ENCODE measurements at places on chromosomes 5 and 9. TPM values are rescaled to one million over a fixed set of nuclear protein-coding genes. Genes with fewer than 3 reads are reported as not detected.

- DNase-seq: no peak
Observed at GRCh38 chr9:7095058-7095457, 337.3 kb downstream of the KDM4C start.

DNA sequence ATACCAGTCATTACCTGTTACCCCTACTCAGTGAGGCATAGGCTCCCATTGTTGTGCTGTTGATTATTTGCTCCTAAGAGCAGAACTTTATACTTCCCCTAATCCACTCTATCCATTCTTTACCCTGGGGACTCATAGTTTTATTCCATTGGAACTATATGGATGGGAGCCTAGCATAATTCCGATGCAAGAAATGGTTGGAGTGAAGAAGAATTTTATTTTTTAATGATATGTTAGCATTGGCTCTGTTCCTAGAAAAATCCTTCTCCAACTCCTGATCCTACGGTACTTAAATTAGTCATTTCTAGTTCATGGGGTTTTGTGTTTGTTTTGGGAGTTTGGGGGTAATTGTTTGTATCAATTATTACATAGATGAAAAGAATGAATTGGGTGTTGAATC is 191.5 kb downstream of the GOLPH3 start:
- no peak for DNase-seq

GRCh38 chr5:158309088-158309807 is 450.3 kb upstream of the CLINT1 start:
- no peak for DNase-seq

- DNase-seq: no peak
Observed at GRCh38 chr9:79667120-79667519, 95.4 kb downstream of the TLE4 start.

- peak; percentile 72 for DNase-seq
Observed at GRCh38 chr5:138953387-138954256, 78.5 kb upstream of the LRRTM2 start.

- no peak for DNase-seq
Observed at GRCh38 chr9:113658545-113658895, 195.0 kb downstream of the RGS3 start.

DNA sequence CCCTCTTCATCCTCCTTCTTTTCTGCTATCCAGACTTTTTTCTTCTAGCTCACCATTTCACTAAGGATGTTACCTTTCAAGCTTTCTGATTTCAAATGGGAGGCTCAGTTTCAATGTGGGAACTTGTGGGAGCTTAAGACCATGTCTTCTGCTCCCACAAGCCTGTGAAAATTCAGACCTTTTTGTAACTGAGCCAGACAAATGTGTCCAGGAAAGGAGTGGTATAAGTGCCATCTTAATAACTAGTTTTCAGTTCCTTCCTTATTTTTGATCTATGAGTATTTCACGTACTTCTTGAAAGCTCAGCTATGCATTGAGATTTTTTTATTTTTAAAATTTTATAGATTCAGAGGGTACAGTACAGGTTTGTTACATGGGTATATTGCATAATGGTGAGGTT is 4.6 kb upstream of the ERCC6L2 start:
- DNase-seq: no peak

- DNase-seq: no peak
Observed at GRCh38 chr5:135008556-135008955, 25.5 kb downstream of the PITX1 start.

GRCh38 chr5:14718778-14719177 is 54.3 kb downstream of the OTULIN start:
- DNase-seq: no peak

- DNase-seq: peak; percentile 62
Observed at GRCh38 chr5:140556438-140556837, 835 bp downstream of the SRA1 start.

DNA sequence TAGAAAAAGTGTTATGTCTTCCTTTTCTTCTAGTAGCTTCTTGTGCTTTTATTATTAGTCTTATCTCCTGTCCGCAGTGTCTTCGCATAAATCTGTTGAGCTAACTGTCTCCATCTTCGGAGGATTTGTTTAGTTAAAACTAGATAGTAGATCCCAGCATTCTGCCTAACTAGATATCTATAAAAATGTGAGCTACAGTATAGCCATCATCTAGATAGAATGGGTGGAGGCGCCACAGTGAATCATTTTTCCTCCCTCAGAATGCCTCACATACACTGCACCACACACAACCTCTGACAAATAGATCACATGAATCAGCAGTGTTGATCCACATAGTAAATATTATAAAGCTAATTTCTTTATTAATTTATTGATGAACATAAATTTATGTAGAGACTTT is 220.3 kb upstream of the GAS1 start:
- no peak for DNase-seq

GRCh38 chr5:138439477-138440158 is 761 bp downstream of the REEP2 start:
- no peak for DNase-seq

DNA sequence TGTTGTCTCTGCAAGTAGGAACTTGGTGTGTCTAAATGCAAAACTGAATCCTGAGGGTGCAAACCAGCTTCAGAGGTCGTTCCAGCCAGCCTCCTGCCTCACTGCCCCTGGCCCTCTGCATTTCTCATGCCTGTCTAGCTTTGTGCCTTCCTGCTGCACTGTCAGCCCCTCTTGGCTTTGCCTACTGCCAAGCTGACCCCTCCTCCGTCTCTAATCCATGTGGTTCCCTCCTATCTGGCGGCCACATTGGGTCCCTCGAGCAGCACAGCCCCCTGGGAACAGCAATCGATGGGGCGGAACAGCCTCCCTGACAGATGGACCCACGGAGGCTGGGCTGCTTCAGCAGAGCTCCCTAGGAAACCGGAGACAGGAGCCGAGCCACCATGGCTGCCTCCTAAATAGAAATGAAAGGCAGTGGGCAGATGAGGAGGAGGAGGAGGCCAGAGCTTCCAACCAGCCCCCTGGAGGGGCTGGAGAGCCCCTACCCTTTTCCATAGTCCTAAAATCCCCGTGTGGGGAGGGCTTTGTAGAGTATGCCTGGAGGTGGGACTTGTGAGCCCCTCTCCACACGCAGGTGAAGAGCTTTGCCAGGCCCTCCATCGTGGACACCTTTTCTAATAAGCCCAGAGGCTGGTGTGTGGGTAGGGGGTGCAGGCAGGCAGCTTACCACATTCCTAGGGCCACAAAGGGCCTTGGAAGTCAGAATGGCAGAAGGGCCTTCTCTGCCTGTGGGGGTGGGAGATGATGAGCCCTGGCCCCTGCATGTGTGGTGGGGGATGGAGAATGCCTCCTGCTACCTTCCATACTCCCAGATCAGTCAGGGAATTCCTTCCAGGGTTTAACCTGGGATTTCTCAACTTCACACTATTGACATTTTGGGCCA is 9.2 kb upstream of the CXXC5 start:
- DNase-seq: no peak

- no peak for DNase-seq
Observed at GRCh38 chr9:38059233-38059936, 9.6 kb downstream of the SHB start.

GRCh38 chr5:31415009-31415923 is 116.6 kb downstream of the DROSHA start:
- DNase-seq: no peak

- no peak for DNase-seq
Observed at GRCh38 chr5:42502613-42503470, 79.6 kb downstream of the GHR start.

DNA sequence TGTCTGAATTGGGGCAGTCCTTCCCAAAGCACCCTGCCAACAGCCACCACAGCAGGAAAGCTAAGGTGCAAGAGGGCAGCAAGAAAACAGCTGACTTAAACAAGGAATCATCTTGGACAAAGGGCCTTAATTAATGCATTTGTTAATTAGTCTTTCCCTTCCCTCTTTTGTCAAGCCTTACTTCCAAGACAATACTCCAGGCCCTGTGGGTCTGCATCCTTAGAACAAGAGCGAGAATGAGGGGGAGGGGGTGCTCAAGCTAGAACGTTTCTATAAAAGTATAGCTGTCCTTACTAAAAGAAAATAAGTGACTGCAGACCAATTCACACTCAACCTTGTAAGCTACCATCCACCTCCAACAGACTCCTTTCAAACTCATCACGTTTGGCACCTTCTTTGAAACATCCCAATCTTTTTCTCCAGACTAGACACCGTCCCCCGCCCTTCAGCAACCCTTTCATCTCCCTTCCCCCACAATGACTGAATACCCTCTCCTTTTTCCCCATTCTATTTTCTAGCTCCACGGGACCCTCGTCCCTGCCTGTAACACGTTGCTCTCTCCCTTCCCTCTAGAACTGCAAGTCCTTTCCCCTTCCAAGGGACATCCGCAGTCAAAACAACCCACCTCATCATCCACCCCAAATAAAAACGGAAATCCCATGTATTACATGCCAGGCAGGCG is 85.7 kb upstream of the RNF38 start:
- no peak for DNase-seq

- DNase-seq: no peak
Observed at GRCh38 chr5:35274839-35275509, 44.7 kb upstream of the PRLR start.

DNA sequence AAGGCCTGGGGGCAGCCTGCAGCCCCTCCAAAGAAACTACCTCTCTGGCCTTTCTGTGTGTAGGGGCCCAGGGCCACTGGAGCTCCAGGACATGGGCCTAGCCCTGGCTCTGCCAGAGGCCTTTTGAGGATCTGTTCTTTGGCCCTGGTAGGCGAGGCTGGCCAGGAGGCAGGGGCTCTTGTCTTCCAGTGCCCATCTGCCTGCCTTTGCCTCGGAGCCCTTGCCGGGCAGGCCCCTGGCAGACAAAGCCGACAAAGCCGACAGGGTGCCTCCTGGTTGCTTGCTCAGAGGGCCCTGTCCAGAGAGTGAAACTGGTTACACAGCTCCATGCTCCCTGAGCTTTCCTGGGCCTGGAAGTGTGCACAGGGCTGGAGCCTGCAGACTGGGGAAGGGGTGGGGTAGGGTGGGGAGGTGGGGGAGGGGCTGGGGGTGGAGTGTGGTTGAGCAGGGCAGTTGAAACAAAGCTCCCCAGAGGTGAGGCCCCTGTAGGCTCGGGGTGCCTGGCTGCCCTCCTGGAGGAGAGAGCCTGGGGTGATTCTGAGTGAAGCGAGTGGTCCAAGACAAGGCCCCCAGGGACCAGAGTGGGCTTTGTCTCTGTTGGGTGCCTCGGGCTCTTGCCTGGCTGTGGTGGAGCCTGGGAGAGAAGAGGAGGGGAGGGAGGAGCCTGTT is 29.3 kb downstream of the PTPA start:
- DNase-seq: peak; percentile 58

SLC45A2 gene
- total RNA-seq: under 0.01 TPM

ZNF366 gene
- not detected for total RNA-seq

IRX1 gene
- total RNA-seq: not detected

NUTM2F gene
- total RNA-seq: not detected

STPG3 gene
- total RNA-seq: not detected

LRRC26 gene
- total RNA-seq: not detected

FAM169A gene
- total RNA-seq: 1.2 TPM

PCDHGA7 gene
- total RNA-seq: 6.8 TPM

LECT2 gene
- not detected for total RNA-seq

SLC6A18 gene
- not detected for total RNA-seq

CYLC2 gene
- total RNA-seq: not detected

RNF183 gene
- total RNA-seq: not detected

FRRS1L gene
- total RNA-seq: 0.26 TPM

FOXD4L5 gene
- under 0.01 TPM for total RNA-seq

SLC25A48 gene
- not detected for total RNA-seq

PCDHA9 gene
- total RNA-seq: 0.26 TPM

ZNF622 gene
- 42.6 TPM for total RNA-seq

PCDH12 gene
- under 0.01 TPM for total RNA-seq

INSYN2B gene
- 3.6 TPM for total RNA-seq

CATSPER3 gene
- under 0.01 TPM for total RNA-seq

Data from fibroblast of lung (primary cell).